ENCODE measurements at places on chromosomes 6 and 20.

DNA sequence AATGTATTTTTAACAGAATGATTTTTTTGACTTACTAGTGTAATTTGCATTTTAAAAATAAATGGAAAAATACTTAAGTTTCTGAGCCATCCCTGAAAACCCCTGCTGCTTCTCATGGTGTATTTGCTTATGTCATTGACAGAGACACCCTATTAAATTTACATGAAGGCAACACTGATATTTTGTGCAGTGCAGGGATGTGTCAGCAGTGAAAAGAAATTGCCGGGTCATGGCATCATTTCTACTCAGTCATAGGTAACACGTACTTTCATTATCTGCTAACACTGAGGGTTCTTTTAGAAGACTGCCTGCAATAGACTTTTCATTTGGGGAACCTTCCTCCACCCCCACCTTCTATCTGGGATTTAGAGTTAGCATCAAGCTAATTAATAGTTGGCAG, 136.7 kb upstream of the RNF217 start:
- DNase-seq = no peak

DNA sequence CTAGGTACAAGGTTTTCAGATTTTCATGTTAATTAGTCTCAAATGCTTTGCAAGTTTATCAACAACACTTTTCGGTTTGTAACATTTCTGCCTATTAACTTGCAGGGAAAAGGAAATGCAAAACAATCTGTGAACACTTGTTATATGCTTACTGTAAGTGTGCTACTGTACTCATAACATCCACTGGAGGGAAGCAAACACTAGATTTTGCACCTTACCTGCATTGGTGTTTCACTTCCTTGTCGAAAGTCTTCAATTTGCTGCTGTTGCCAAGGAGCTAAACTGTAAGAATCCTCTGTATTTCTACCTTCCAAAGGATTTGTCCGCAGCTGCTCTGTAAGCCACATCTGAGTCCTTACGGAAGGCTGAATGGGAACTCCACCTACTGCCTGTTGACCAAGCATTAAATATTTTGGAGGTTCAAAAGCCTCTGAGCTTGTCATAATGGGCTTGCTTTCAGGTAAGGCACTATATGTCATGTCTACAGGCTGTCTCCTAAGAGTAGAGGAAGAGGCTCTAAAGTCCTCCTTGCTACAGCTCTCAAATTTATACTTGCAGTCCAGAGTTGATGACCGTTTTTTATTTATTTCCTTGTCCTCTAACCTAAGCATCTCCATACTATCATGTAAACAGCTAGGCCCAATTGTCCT, 17.3 kb downstream of the PLN start:
- DNase-seq = peak; percentile 46

DNA sequence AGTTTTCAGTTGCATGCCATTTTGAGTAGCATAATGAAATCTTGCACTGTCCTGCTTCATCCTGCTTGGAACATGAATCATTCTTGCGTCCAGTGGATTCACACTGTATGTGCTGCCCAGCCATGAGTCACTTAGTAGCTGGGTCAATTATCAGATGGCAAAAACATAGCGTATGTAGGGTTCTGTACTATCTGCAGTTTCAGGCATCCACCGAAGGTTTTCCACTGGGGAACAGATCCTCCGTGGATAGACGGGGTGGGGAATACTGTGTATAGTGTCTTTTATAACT, 61.4 kb downstream of the IL22RA2 start:
- no peak for DNase-seq

GRCh38 chr20:12965212-12965869, 43.4 kb upstream of the SPTLC3 start:
- no peak for DNase-seq

DNA sequence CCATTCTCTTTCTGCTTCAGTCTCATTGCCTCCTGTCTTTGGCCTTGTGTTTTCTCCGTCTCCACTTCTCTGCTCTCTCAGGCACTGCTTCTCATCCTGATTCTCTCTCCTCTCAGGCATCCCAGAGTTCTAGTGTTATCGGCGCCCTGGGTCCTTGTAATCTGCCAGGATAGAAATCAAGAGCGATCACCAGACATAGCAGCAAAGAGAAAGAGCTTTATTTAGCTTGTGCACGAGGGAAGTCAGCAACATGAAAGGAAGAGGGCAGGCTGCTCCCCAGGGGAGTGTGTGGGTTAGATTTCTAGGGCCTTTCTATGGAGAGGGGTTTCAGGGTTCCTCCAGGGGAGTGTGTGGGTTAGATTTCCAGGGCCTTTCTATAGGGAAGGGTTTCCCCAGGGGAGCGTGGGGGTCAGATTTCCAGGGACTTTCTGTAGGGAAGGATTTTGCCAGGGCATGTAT, 32.5 kb downstream of the SUN5 start:
- DNase-seq = peak; percentile 37

- no peak for DNase-seq
Measured at GRCh38 chr20:63682384-63683139, 13.9 kb upstream of the TNFRSF6B start.

DNA sequence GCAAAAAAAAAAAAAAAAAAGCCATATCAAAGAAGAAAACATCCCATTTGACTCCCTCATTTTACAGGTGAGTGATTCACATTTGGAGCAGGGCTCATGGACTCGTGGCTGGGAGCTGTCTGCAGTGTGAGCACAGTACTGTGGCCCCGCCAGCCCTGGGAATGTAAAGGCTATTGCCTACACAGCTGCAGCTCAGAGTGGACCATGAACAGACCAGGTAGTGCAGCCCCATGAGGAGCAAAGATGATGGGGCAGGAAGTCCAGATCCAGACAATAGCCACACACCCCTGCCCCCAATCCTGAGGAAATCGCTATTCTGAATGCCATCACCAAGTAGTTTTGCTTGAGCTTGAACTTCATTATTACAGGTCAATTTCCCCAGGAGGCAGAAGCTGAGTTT, 55.4 kb downstream of the LINC00237 start:
- DNase-seq = no peak

DNA sequence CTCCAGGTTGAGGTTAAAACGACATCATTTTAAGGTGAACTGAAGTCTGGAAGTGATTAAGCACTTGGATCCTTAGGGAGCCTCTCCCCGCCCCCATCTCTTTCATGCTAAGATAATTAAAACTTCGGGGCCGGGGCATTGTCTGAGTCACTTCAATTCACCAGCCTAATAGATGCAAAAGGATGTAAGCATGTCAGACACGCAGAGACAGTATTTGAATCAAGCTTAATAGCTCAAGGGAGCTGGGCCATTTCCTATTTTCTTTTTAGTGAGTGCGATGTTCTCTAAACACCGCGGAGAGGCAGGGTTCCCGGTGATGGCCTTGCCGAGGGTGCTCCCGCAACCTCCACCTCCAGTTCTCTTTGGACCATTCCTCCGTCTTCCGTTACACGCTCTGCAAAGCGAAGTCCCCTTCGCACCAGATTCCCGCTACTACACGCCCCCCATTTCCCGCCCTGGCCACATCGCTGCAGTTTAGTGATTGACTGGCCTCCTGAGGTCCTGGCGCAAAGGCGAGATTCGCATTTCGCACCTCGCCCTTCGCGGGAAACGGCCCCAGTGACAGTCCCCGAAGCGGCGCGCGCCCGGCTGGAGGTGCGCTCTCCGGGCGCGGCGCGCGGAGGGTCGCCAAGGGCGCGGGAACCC, 516 bp upstream of the IRF4 start:
- DNase-seq = peak; percentile 58

DNA sequence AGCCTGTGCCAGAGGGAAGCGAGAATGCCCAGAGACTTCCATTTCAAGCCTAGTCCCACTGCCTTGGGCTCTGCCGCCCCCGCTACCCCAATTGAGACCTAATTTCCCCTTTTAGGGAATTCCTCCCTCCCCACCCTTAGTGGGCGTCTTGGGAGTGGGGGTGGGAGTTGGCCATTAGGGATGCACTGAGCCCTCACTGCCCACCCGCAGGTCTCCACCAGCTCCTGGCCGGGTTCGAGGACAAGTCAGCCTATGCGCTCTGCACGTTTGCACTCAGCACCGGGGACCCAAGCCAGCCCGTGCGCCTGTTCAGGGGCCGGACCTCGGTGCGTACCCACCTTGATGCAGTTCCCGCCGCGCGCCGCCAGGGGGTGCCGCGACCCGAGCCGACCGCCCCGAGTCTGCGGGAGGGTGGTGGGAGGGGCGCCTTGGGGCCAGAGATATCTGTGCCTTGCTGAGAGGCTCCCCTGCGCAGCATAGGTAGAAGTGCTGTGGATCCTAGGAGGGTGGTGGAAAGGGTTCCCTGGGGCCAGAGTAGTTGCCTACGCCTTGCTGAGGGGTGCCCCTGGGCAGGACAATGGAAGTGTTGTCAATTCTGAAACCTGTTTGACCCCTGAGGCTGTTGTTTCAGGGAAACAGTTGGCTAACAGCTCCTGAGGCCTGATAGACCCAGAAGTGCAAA, 9.2 kb downstream of the ITPA start:
- peak; percentile 81 for DNase-seq

DNA sequence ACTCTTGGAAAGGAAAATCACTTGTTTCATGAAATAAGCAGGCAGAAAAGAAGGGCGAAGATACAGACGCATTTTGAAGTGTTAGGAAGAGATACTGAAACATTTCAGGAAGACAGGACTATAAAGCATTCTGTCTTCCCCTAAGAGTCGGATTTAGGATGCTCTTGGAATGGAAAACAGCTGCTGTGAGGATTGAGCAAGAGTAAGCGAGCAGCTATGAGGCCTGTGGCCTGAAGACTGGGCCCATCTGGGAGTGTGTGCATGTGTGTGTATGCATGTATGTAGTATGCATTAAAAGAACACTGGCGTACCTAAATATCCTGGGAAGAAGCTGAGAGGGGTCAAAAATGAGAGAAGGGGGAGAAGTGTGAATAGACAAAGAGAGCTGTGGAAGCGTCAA, 83.6 kb downstream of the SIM1 start:
- no peak for DNase-seq

Data from activated CD4-positive, alpha-beta T cell treated with anti-CD3 and anti-CD28 coated beads, Interleukin-2, Interleukin-4, amounts not matched to agents 100 ng/mL and 50 ng/mL, durations not matched to agents 16 hours and 8 hours (primary cell).